DMS79 (cell line): ENCODE measurements at places on chromosomes 2 and 18.

DNA sequence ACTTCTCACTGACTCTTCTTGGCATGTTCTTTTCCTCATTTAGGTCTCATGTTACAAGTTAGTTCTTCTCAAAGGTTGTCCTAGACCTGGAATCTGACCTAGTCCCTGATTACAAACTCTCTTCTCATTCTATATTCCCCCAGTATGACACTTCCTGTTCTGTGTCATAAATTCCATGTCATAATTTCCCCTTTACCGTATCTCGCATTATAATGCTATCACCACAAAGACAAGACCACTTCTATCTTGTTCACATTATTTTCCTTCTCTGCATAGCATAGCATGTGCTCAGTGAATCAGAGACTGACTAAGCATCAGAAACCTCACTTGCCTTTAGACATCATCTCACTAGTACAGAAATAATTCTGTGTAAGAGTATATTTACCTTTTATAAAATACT is 63.6 kb upstream of the CAVIN2 start:
- no peak for DNase-seq

GRCh38 chr2:106890606-106891005 is 4.6 kb upstream of the ST6GAL2 start:
- DNase-seq: no peak

DNA sequence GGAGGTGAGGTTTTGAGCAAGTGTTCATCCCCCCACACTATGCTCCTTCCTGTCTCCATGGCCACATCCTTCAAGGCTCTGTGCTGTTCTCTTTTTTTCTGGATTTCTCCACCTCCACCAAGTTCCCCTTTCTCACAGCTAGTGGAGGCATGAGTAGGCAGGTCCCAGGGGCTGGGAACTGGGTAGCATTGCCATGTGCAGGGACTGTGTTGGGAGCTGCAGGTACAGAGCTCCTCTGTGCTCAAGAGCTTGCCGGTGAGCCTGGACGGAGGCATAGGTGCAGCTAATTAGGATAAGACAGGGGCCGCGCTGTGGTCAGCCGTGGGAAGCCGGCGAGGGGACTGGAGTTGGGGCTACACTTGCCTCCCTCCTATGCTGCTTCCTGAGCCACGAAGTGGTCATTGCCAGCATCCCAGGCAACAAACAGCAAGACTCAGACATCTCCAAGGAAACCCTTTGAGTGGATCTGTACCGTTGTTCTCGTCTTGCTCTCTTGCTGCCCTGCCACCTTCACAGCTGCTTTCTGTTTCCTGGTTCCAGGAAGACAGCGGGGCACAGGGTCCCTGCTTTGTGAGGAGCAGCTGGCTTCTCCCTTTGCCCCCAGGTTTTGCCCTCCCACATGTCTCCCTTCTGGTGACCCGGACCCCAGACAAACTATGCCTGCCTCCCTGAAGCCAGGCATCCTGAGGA is 36.9 kb downstream of the ATOH8 start:
- DNase-seq: peak; percentile 23

GRCh38 chr2:55917117-55917516 is 6.5 kb downstream of the EFEMP1 start:
- DNase-seq: no peak
